ENCODE measurements at places on chromosomes 2 and 18. TPM values are rescaled to one million over a fixed set of nuclear protein-coding genes. Genes with fewer than 3 reads are reported as not detected.

The DSC2 gene
- total RNA-seq = 110 TPM

GRCh38 chr2:88824951-88825350, 133.5 kb downstream of the RPIA start:
- H3K4me3 ChIP-seq = no peak overlapping the region
- no peaks in the 10 kb centered on the region for H3K36me3 ChIP-seq
- DNase-seq = no peak
- H3K4me1 ChIP-seq = no peaks in the 10 kb centered on the region

GRCh38 chr2:62099523-62100175, 96.3 kb upstream of the B3GNT2 start:
- no peaks in the 10 kb centered on the region for H3K27me3 ChIP-seq
- no peaks in the 10 kb centered on the region for H3K36me3 ChIP-seq
- H3K27ac ChIP-seq = no peak overlapping the region

The SPP2 gene
- not detected for total RNA-seq

DNA sequence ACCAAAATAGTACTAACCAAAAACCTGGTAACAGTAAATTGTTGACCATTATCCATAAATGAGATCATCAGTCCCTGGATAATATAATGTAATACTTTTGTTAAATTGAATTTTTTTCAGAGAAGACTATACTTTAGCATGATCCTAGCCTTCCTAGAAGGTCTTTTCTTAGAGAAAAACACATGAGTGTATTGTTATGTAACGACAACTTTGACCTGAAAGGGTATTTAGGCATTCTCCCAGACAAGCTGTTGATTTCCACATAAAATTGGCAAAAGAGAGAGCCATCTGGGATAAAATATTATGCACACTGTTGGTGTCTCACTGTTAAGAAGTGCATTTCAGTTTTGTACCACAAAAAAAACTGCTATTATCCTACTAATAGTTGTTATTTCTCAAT, 120.0 kb upstream of the MAPRE2 start:
- no peak overlapping the region for H3K27ac ChIP-seq
- H3K4me1 ChIP-seq = no peaks in the 10 kb centered on the region
- H3K4me3 ChIP-seq = no peak overlapping the region
